ENCODE measurements at places on chromosomes 11 and 22.
A peak's percentile ranks its signal among the peaks of the same experiment; 100 is the strongest.

- DNase-seq, result no peak
Measured at GRCh38 chr11:126257144-126257543, 11.6 kb downstream of the SRPRA start.

DNA sequence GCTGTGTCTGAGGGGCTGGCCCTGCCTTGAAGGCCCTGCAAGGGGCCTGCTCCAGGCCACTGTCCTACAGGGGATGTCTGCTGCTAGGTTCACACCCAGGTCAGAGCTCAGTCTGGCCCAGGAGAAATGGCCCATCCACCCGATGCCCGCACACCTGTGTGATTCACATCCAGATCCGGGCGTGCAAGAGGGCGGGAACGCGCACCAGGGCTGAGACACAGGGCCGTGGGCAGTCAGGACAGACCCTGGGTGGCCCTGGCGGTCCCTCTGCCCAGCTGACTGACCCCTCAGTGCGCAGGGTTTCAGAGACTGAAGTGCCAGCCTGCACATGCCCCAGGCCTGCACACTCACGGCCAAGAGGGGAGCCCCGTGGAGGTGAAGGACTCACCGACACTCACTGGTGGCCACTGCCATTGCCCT, 7.4 kb downstream of the TOLLIP start:
- no peak for DNase-seq

DNA sequence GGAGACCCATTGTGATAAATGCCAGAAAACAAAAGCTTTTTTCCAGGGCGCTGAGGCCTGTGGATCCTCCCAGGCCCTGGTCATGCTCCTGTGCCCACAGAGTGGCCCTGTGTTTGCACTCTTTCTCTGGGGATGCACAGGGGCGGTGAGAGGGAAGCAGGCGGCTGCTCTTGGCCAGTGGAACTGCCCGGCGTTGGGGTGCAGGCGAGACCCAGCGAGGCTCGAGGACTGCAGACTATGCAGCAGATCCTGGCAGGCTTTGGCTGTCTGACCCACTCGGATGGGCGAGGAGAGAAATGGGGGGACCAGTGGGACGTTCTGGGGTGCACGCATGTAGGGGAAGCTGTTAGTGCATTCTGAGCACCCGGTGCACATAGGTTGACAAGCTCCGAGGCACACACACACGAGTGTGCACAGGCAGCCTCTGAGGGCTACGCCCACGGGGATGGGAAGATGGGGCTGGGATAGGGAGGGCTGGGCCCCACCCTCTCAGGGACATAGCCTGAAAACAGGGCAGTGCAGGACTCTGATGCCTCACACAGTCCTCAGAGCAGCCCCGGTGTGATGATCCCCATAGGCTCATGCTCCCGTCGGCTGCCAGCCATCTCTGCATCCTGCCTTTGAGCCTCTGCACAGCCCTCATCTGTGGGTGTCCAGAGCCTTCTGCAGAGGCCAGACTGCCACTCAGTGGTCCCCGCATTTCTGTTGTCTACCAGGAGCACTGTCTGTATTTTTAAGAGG, 1233.5 kb downstream of the BRD1 start:
- no peak for DNase-seq

GRCh38 chr11:58493676-58494075, 14.2 kb downstream of the OR5B21 start:
- no peak for DNase-seq

DNA sequence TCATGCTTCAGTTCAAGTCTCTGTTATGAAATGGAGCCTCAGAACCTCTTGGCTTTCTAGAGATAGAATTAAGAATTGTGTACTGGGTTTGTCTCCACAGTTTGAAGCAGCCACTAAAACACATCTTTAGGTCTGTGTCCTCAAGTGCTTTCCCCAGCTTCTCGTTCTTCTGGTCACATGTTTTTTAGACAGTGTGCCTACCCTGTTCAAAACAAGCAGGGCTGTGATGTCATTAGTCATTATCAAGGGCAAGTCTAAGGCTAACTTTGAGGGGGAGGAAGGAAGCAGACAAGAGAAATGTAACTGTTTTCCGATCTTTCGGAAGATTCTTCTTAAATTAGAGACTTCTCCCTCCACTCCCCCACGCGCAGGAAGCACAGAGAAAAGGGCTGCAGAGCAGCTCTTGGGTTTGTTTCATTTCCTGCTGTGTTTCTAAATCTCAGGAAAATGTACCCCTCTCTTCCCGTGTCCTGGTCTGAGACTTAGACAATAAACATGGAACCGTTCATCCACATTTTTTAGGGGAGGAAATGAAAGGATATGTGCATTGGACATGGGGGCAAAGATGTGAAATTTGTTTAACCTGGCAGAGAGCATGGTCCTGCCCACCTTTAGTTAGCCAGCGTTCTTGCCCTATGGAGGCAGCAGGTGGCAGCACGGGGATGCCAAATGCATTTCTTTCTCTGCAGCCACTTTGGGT, 3.1 kb downstream of the AKIP1 start:
- peak; percentile 80 for DNase-seq

DNA sequence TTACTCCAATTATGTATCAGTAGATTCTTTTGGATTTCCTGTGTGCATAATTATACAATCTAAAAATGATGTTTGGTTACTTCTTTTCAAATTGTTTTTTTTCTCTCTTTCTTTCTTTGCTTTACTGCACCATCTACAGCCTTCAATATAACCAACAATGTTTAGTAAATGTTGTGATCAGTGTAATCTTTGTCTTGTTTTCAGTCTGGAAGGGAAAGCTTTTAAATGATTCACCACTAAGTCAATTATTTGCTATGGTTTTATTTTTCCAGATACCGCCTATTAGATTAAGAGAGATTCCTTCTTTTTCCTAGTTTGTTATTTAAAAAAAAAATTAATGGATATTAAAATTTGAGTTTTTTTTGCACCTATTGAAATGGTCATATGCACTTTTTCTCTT, 29.8 kb upstream of the ABTB2 start:
- DNase-seq, result no peak

GRCh38 chr11:71548120-71548519, at the start of gene KRTAP5-9:
Gene KRTAP5-9 (plus strand): TSS chr11:71548420. CDS start chr11:71548658, 238 bp downstream.
- no peak for DNase-seq

DNA sequence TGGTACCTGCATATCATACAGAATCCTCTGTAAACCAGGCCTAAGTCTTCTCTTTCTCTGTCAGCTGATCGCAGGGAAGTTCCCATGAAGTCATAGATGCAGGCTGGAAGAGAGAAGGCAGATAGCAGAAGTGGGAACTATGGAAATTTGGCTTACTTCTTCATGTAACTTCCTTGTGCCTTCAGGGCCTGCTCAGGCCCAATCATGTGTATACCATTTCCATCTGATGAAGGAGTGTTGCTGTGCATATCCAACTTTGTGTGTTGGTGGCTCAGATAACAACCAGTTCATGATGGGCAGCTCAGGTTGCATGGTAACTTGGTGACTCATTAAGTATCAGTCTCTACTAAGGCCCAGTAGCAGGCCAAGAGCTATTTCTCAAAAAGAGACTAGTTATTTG, 53.1 kb upstream of the CEP295 start:
- no peak for DNase-seq

GRCh38 chr22:45553351-45554039, 50.8 kb downstream of the FBLN1 start:
- peak; percentile 79 for DNase-seq

Data from NB4 (cell line).